ENCODE measurements at places on chromosomes 5 and 9.

- peak; percentile 93 for DNase-seq
These were observed 18.8 kb downstream of the TICAM2 start for GRCh38 chr5:115583474-115583873.

- no peak for DNase-seq
These were observed 674 bp upstream of the TNFSF15 start for GRCh38 chr9:114806526-114806900.

DNA sequence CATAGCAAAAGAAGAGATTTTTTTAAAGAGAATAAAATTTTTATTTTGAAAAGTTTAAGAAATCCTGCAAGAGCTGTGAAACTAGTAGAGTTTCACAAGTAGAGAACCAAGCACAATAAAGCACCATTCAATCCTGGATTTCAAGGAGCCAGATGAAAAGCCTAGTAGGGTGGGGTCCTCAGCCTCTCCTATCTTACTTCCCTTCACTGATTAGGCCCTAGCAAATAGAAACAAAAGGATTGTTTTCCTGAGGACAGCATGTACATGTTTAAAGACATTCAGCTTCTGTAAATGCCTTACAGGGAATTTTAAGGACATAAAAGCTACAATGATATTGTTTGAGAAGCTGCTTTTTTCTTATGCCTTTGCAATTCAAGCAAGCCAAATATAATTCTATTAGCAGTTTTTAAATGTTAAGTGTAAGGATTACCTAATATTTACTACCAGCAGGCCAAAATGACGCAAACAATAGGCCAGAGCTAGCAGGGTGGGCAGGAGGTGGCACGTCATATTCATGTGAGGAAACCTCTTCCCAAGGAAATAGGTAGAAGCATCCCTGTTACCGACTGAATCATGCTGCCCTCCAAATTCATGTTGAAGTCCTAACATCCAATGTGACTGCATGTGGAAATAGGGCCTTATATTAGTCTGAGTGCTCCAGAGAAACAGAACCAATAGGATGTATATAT lies 337.6 kb downstream of the MLLT3 start:
- DNase-seq: no peak

DNA sequence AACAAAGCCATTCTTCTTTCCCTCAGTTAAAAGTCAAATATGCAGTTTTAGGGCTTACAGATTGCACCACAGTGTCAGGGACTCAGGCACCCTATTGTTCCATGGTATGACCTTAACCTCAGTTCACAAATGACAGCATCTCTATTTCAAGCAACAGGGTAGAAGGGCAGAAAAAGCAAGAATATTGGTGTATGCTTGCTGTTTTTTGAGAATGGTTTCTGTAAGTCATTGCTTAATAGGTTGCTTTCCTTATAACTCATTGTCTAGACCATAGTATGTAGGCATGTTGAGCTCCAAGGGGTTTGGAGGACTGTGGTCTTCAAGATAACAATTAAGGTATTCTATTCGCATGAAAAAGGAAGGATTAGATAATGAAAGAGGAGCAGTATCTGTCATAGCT lies 183.5 kb upstream of the EDIL3 start:
- no peak for DNase-seq

DNA sequence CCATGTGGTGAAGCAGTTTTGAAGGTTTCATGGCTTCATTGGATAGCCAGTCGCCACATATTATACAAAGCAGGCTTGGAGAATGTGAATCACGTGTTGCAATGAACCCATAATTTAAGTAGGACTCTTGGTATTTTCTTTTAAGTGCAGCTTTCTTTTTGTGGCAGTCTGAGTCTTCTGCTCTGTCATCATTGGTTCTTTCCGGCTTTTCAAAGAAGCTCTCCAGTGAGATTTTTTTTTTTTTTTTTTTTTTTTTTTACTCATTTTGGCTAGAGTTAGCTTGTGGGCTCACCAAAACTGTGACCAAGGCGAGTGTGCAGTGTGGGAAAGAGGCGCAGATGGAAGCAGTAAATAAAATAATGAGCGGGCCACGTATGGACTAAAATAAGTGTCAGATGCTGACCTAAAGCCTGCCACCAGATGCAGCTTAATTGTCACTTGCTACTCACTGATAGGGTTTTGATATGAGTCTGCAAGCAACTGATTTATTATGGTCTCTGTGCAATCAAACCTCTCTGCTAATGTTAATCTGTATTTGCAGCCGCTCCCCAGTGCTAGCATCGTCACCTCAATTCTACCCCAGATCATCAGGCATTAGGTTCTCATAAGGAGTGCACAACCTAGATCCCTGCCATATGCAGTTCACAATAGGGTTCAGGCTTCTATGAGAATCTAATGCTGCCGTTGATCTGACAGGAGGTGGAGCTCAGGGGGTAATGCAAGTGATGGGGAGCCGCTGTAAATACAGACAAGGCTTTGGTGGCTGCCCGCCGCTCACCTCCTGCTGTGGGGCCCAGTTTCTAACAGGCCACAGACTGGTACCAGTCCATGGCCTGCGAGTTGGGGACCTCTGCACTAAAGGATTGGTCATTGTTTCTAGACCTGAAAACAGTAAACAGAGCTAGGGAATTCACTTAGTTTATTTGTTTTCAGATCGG lies 45.5 kb upstream of the LARP1 start:
- no peak for DNase-seq

DNA sequence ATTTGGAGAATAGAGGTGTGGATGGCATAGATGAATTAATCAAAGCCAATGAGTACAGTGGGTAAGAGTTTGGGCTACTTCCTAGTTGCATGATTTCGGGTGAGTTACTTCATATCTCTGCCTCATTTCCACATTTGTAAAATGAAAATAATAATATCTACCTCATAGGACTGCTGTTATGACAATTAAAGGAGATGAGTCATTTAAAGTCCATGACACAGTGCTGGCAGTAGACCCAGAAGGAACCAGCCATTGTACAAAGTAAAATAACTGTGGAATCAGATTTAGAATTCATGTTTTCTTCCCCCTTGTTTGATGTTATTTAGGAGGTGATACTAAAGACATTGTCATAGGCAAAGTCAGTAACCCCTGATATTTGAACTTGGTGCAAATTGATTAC lies 139.5 kb upstream of the SLC27A6 start:
- DNase-seq: peak; percentile 60

DNA sequence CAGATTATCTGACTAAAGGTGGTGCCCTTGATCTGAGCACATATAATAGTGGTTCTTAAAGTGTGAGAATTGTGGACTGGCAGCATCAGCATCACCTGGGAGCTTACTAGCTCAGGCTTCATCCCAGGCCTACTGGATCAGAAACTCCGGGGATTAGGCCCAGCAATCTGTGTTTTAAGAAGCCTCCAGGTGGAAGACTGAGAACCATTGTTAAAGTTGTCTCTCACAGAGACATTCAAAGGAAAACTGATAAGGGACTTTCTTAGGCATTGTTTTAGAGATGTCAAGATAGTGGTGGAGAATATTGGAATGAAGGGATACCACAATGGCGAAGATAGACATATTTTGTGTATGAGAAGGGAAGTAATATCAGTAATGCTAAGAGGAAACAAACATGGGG lies 59.5 kb downstream of the STX17 start:
- DNase-seq: no peak

DNA sequence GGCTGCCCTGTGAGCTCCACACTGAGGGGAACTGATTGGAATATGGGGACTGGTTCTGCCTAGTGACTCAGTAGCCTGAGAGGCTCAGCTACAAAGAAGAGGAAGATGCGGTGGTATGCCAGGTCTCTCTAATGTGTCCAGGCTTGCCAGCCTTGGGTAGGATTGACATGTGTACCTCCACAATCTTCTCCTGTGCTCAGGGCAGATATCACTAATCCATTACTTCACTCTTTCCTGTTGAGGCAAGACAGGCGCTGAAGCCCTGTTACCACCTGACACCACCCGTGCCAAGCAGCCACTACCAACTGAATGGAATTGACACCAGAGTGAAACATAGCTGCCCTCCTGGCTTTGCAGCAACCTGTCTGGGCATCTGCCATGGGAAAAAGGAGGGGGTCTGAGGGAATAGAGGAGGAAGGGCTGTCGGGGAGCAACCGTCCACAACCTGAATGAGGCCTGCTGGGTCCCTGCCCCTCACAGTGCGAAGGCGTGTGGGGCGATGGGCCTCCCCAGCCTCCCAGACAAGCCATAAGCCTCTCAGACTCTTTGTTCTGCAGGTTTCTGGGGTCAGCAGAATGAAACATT lies 114.7 kb upstream of the CXCL14 start:
- DNase-seq: no peak

DNA sequence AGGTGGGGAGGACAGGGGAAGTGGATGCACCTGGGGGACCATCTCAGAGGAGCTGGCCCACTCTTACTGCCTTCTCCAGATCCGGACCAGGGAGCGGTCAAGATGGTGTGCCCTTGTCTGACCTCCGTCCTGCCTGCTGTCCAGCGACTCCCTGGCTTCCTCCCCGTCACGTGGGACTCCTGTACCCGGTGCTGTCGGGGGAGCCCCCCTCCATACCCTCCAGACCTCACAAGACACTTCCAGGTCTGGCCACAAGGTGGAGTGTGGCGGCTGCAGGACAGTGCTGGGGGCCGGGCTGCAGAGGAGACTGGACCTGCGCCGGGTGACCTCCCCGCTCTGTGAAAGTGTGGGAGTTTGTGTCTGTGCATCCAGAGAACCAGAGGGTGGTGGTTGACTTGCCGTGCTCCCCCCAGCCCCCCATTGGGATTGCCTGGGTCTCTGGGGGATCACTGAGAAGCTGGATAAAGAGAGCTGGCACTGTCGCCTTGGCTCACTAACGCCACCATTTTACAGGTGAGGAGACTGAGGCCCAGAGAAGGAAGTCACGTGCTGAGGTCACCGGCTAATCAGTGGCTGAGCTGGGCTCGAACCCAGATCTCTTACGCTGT lies 1.9 kb upstream of the CRB2 start:
- DNase-seq: peak; percentile 58

- no peak for DNase-seq
These were observed 40.9 kb downstream of the PAM start for GRCh38 chr5:102796009-102796408.

GRCh38 chr5:63959177-63959982 lies 2.9 kb downstream of the HTR1A start:
- no peak for DNase-seq

- DNase-seq: no peak
These were observed 8.8 kb downstream of the PAX5 start for GRCh38 chr9:37025071-37025822.

DNA sequence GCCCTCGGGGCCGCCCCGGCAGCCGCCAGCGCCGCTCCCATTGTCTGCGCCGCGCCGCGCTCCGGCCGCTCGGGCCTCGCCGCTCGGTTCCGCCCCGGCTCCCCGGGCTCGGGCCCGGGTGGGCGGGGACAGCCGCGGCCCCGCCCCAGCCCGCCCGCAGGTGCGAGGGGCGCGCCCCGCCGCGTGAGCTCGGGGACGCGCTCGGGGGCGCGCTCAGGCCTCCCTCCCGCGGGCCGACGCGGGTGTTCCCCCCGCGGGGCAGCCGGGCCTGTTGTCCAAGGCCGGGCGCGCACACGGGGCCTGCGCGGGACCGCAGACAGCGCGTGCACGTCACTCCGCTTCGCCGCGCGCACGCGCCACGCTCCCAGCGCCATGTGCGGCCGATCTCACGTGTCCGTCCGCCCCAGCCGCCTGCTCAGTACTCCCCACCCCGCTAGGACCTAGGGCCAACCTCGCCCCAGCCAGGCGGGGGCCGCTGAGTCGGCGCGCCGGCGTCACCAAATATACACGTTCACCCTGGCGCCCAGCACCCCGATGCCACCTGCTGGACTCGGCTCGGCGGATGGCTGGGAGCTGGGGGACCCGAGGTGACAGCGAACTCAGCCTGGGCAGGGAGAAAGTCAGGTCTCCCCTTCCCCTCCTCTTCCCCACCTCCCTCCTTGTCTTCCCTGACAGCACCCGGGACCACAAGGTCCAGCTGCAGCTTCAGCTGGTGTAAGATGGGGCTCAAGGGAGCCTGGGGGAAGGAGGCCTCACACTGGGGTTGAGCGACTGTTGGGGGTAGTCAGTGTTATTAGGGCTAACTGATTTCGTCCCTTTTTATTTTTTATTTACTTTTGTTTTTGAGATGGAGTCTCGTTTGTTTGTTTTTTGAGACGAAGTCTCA lies 14.3 kb downstream of the GBGT1 start:
- peak; percentile 84 for DNase-seq

GRCh38 chr5:171895081-171895480 lies 109.5 kb downstream of the SMIM23 start:
- peak; percentile 64 for DNase-seq

DNA sequence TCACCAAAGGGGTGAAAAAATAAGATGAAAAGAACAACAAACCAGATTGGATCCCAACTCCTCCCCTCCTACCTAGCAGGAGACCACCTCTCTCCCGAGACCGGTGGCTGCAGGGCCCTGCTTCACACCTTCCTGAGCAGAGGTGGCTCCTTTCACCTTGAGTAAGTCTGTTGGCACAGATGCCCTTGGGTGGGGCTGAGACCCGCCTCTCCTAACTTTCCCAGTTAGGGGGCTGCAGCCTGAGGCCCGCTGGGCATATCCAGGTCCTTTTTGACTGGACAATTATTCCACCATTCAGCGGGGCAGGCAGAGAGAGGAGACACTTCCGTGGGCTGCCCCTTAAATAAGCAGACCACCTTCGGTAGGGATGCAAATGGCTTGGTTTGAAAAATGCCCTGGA lies 1.3 kb downstream of the SLC25A48 start:
- no peak for DNase-seq

- no peak for DNase-seq
These were observed 15.9 kb upstream of the CDKN2AIPNL start for GRCh38 chr5:134427540-134428041.

DNA sequence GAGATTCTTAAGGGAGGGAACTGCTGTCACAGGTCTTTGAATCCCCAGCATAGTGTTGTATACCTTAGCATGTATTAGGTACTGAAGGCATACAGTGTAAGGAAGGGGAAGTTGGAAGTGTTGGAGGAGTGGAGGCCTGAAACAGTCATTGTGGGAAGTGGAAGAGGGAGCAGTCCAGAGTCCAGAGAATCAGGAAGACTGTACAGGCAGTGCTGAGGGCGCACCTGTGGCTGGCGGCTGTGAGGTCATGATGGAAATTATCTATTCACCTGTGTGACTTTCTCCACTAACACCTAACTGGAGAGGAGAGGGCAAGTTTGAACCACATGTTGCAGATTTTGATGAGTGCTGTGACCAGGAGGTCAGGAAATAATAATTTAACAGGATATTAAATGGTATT lies 119.7 kb upstream of the NIPBL start:
- DNase-seq: no peak

All from fibroblast of skin of scalp (primary cell).